ENCODE measurements at places on chromosomes 16 and 17.

GRCh38 chr17:29057361-29057760 lies 14.4 kb downstream of the PIPOX start:
- no peak for DNase-seq

DNA sequence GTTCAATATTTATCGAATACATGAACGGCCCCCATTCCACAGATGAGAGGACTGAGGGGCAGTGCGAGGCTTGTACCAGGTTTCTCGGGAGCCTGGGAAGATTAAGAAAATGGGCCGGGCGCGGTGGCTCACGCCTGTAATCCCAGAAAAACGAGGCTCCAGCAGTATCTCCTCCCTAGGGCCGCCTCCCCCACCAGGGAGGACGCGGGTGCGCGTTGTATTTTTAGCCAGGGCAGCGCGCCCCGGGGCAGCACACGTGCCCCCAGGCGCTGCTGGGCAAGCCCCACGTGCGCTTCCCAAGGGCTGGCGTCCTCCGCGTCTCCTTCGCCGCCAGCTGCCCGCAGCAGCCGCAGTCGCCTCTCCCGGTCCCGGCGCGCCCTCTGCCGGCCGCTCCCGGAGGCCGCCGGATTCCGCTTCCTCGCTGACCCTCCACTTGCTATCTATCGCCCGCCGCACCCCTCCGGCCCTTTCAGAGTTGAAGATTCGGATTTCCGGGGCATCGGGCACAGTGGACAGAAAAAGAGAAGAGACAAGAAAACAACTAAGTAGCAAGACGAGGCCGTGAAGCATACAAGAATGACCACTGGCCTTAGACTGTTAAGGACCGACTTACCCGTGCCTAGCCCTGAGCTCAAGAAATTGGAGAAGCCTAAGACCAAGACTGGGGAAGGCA lies 1.9 kb upstream of the YBX2 start:
- DNase-seq, result no peak

GRCh38 chr17:57138956-57139576 lies 54.0 kb downstream of the AKAP1 start:
- no peak for DNase-seq

- no peak for DNase-seq
Measured at GRCh38 chr16:88298181-88298832, 84.5 kb upstream of the ZNF469 start.

GRCh38 chr16:65409510-65409909 lies 287.6 kb upstream of the CDH11 start:
- no peak for DNase-seq

DNA sequence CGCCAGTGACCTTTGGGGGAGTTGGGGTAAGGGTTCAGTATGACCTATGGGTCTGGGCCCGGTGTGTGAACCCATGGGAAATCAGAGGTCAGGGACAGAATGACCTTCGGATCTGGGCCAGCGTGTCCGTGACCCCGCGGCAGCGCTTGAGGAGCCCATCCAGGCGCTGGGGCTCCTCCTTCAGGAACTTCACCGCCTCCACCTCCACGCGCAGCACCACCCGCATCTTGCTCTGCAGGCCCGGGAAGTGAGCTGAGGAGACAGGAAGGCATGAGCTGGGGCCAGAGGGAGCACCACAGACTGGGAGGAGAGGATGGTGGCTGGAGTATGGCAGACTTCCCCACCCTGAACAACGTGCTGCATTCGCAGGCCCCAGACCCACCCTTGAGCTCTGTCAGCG lies 53.4 kb downstream of the SRCIN1 start:
- DNase-seq, result no peak

DNA sequence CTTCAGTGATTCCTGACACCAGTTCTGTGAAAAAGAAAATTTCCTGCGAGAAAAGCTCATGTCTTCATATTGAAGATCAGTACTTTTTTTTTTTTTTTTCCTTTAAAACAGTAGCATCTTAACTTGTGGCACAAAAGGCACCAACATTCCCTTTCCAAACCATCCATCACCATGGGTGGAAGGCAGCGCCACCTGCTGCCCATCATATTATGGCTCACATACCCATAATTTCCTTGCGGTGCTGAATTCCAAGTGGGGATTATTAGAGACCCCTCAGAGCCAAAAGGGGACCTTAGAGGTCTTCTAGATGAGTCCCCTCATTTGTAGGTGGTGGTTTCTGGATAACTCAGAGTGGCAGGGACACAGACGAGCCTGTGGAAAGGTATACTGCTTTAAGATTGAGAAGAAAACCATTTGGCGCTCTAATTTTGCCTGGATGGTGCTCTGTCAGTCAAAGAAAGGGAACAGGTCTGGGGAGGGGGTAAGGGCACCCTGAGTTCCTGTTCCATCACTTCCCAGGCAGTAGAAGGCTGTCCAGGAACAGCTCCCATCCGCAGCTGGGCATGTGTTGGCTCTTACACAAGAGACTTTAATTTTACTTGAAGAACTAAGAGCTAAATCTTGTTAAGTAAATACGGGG lies 7.9 kb upstream of the SOST start:
- DNase-seq, result no peak

- no peak for DNase-seq
Measured at GRCh38 chr16:87172632-87173031, 144.6 kb downstream of the C16orf95 start.

DNA sequence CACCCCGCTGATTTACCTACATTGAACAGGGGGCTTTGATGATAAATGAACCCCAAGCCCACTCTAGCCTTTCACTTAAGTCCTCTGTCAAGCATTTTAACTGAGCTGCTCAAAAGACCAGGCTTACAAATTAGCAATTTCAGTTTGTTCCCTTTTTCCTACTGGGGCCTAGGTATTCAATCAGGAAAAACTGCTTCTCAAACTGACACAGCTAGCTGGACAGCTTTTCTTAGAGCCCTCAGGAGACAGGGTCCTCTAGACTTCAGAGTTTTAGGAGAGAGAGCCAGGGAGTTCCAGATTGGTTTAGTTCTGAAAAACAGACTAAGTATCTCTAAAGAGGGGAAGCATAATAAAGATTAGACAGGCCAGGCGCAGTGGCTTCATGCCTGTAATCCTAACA lies 6.2 kb upstream of the HEXIM2 start:
- DNase-seq, result no peak

- DNase-seq, result no peak
Measured at GRCh38 chr16:7161891-7162290, 170.8 kb upstream of the RBFOX1 start.

GRCh38 chr16:27202923-27203506 lies 311 bp upstream of the KDM8 start:
- peak; percentile 85 for DNase-seq

Measured in stimulated activated CD4-positive, alpha-beta T cell treated with anti-CD3 and anti-CD28 coated beads, TNF-alpha, amount 100 ng/mL, for 1 hour (primary cell).